ENCODE measurements at places on chromosomes 16 and 17.

GRCh38 chr16:56771558-56772279, 41.8 kb downstream of the NUP93 start:
- DNase-seq = no peak

GRCh38 chr17:74565126-74565525, 2.2 kb downstream of the CD300H start:
- DNase-seq = no peak

DNA sequence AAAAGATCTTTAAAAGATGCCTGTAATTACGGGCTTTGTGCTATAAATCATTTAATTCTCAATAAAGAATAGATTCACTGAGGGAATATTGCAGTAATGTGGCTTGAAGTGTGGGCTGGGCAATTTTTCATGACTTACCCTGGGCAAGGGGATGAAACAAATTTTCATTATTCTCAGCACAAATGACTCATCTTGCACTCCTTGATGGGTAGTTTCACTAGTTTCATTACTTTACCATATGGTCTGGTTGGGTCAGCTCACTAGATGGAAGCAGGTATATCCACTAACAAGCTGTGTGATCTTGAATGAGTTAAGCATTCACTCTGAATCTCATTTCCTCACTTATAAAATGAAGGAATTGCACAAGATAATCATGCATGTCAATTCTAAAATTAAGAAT, 234.3 kb downstream of the ABCC12 start:
- DNase-seq = no peak

DNA sequence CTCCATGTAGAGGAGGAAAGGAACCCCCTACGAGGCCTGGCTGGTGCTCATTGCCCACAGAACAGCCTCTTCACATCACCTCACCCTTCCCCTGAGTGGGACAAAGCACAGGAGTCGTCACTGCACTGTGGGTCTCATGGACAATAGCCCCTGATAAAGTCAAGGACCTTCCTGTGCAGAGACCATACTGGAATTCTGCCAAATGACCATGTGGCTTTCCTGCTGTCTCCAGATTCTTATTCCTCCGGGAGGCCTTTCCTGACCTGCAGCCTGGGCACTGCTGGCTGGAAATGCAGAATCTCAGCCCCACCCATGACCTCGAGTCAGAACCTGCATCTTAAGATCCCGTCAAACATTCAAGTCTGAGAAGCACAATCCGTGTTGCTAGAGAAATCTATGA, 60.5 kb upstream of the ERN1 start:
- no peak for DNase-seq

DNA sequence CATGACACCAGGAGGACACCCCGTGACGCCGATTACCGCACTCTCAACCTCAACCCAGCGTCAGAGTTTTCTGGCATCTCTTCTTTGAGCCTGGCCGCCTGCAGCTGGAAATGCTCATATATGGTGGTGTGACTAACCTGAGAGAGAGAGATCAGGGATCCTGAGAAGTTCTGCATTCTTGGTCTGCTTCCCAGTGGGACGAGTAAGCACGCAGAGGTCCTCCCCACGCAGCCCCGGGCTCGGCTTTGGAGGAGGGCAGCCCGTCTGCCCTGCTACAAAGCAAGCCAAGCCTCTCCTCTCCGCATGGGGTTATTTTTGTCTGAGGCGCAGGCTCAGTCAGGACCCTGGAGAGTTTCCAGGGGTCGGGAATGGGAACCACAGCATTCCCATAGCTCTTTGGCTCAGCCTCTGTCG, 16.5 kb downstream of the CRISPLD2 start:
- DNase-seq = no peak

DNA sequence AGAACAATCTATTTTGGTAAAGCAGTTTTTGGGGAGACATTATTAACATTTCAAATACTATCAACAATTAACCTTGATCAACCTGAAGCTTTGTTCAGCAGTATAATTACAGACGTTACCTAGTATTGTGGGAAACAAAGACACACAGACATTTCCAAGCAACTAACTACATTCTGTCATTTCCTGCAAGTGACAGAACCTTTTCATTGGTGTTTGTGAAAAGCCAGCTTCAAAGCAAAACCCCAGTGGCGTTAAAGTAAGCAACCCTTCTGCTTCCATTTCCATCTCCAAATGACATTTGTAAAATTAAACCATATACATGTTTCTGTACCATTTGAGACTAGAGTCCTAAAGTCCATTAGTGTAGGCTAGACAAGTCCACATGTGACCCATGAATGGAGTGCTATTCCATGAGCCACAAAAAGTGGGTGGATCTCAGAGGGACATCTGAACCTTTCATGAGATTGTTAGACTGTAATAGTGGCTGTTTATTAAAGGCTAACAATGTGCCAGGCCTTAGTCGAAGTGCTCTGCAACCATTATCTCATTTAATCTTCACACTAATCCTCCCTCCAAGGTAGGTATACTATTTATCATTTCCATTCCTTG, 101.2 kb downstream of the SSH2 start:
- no peak for DNase-seq

- no peak for DNase-seq
Observed at GRCh38 chr16:68335175-68335574, 24.4 kb downstream of the PRMT7 start.

All from SIG-M5 (cell line).